Naive thymus-derived CD4-positive, alpha-beta T cell (primary cell): ENCODE measurements at places on chromosomes 7 and 10.

- DNase-seq: no peak
Measured at GRCh38 chr7:120725376-120726039, 132.4 kb downstream of the TSPAN12 start.

DNA sequence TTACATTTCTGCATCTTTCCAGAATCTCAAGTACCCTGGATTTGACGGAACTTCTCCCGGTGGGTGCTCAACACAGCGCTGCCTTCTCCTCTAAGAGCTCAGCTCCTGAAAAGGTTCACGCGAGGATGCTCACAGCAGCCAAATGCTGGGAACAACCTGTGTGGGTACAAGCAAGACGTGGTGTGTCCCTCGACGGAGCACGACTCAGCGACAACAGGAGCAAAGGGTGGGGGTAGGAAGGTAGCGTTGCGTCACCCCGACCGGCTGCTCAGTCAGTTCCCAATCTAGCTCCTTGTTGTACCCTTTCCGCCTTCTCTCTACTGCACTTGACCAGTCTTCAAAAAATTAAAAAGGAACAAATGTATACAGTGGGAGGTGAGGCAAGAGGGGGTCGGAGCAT is 117.3 kb downstream of the PTPRN2 start:
- no peak for DNase-seq

DNA sequence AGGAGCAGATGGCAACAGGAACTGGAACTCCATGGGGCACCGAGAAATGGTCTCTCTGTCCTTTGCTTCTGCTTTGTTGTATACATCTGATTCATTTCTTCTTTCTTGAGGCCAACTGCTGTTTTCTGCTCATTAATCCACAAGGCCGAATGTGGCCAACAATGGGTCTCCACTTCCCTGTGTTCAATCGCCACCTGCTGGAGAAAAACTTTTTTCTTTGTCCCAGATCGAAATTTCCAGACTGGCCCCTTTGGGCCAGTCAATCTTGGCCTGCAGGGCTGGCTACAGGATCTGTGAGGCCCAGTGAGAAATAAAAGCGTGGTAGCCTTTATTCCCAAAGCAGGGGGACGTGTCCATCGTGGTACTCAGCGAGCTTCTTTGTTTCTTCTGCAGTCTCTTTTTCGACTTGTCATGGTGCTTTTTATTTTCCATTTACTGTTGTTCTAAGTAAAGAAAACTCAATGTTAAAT is 58.8 kb downstream of the PARP12 start:
- DNase-seq: peak; percentile 33

DNA sequence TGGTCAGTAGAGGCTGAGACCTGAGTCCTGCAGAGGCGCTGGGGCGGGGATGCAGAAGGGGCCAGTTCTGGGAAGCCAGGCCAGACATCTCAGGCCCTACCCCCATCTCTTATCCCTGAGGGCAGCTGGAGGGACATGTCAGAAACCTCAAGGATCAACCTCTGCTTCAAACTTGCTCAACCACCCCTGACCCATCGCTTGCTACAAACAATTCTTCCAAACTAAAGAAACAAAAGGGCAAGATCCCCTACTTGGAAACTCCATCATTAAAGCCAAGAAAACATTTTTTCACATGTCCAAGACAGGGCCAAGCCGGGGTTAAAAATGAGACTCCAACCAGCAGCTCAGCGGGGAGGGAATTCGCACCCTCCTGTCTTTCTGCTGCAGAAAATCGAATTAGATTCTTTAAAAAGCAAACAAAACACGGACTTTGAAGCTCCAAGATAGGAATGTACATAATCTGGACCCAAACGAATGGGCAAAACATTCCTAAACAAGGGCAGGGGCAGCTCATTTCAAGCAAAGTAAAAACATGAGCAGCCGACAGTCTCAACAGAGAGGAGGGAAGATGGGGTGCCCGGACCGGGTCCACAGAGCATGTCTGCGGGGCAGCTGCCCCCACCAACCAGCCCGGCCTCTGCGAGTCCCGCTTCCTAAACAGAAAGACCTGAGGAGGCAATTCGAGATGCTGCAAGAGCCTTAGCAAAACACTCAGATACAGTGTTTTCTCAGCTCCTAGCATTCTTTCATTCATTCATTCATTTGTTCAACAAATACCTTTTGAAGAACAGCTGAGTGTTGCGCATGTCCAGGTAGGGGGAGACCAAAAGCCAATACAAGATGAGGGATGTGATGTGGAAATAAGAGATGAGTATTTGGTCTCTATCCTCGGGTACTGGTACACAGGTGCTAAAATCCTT is 44.8 kb downstream of the CHST15 start:
- no peak for DNase-seq

DNA sequence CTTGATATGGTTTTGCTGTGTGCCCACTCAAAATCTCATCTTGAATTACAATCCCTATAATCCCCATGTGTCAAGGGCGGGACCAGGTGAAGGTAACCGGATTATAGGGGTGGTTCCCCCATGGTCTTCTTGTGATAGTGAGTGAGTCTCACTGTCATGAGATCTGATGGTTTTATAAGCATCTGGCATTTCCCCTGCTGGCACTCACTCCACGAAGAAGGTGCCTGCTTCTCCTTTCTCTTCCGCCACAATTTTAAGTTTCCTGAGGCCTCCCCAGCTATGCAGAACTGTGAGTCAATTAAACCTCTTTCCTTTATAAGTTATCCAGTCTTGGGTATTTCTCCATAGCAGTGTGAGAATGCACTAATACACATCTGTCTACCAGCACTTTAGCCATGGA is 109.5 kb upstream of the SDK1 start:
- no peak for DNase-seq

DNA sequence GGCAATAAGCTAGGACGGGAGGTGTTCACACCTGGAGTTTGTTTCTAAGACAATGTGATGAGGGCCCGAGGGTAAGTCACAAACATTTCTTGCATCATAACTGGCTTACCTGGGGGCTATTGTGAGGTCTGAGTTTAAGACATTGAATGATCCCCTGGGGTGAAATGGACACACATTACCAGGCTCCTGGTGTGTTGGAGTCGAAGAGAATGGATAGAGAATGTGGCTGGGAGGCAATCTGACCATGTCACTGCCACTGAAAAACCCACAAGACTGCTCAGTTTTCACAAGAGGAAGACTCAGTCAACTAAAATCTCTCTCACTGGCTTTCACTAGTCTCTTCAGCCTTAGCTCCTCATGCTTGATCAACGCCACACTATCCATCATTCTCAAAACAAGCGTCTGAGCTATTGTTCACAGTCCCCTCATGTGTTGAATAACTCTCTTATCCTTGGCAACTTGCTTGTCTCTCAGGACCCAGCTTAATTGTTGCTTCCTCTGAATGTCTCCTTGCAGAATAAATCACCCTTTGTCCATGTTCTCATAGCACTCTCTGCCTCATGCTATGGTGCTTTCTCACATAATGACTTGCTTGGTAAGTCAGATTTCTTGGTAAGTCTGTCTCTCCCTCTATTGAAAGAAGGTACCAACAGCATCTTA is at the start of gene C10orf120:
Gene C10orf120 (minus strand): TSS at position 51 of the 660 bp plus-strand sequence. CDS start 56 bp downstream, outside the sequence.
- no peak for DNase-seq

GRCh38 chr10:69495666-69496065 is 44.4 kb downstream of the TSPAN15 start:
- no peak for DNase-seq

GRCh38 chr10:3264161-3264761 is 91.7 kb upstream of the PITRM1 start:
- no peak for DNase-seq

DNA sequence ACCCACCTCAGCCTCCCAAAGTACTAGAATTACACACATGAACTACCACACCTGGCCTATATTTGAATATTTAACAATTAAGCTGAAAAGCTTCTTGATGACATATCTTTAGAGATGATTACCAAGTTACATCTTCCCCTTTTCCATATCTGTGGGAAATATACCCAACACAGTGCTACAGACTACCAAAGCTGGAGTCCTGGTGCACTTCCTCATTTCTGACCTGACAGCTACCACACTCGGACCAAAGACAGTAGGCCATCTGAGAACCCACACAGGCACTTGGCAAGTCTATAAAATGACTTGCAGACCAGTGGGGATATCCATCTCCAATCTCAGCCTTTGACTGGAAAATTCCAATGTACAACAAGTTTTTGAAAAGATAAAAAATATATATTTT is 270.4 kb upstream of the KLF14 start:
- DNase-seq: no peak

GRCh38 chr10:72783410-72783833 is 91.5 kb downstream of the MCU start:
- no peak for DNase-seq

- no peak for DNase-seq
Measured at GRCh38 chr10:132420981-132421846, 24.2 kb downstream of the PWWP2B start.

- no peak for DNase-seq
Measured at GRCh38 chr10:74821501-74821900, 4.9 kb upstream of the KAT6B start.

DNA sequence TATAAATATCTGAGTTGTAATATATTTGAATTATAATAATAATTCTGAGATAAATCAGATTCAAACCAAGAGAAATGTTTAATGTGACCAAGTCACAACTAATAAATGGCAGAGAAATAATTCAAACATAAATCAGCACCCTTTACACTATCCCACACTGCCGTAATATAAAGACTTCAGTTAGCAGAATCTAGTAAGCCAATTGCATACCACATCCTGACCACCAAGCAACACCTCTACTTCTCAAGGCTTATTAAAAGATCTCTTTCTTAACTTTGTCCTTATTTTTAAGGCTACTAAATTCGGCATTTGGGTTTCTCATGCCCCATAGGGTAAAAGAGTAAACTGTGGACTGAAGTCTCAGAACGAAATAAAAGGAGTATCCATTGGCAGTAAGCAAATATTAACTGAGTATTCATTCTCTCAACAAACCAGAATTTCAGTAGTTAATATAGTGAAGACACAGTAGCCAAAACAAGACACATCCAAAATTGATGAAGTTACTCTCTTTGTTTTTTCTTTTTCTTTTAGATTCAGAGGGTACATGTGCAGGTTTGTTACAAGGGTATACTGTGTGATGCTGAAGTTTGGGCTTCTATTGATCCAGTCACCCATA is 14.8 kb downstream of the ACBD5 start:
- DNase-seq: no peak

DNA sequence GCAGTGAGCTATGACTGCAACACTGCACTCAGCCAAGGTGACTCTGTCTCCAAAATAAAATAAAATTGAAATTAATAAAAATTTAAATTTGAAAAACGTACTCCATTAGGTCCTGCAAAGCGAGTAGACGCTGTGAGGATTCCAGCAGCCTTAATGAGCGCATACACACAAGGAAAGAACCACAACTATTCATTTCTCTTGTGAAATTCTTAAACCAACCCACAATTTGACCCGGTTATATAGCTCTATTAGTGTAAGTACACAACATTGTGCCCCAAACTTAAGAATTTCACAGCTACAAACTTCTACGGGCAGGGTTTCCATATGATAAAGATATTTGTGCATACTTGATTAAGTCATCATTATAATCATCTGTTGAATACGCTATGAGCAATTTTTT is 84.4 kb downstream of the PARD3 start:
- no peak for DNase-seq

GRCh38 chr7:111846898-111847297 is 284.6 kb upstream of the IMMP2L start:
- DNase-seq: no peak

- no peak for DNase-seq
Measured at GRCh38 chr10:82814635-82815034, 939.6 kb downstream of the NRG3 start.

GRCh38 chr10:132436861-132437410 is 39.9 kb downstream of the PWWP2B start:
- DNase-seq: no peak

DNA sequence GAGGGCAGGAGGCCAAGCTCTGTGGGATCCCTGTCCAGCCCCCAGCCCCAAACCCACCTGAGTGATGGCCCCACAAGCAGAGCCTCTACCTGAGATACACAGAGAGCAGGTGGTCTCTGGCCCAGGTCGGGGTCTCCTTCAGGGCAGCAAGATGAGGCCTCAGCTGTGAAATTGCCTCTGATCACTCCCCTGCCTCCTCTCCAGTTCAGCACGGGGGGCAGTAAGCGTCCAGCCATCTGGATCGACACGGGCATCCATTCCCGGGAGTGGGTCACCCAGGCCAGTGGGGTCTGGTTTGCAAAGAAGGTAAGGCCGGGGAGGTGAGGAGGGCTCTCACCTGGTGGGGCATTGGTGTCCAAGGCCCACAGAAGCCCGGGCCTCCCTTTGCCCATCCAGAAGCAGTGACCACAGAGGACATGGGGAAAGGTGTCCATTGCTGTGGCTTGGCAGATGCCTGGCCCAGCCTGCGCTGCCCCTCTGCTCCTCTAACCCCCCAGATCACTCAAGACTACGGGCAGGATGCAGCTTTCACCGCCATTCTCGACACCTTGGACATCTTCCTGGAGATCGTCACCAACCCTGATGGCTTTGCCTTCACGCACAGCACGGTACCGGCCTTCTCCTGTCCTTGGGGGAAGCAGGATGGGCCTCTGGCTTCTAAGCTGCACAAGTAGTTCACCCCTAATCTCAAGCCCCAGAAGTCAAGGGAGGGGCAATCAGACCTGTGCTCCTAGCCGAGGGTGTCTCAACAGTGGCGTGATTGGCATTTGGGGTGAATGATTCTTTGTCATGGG is 3.1 kb downstream of the CPA1 start:
- DNase-seq: no peak

GRCh38 chr10:86079088-86079487 is 287.5 kb downstream of the GRID1 start:
- no peak for DNase-seq

DNA sequence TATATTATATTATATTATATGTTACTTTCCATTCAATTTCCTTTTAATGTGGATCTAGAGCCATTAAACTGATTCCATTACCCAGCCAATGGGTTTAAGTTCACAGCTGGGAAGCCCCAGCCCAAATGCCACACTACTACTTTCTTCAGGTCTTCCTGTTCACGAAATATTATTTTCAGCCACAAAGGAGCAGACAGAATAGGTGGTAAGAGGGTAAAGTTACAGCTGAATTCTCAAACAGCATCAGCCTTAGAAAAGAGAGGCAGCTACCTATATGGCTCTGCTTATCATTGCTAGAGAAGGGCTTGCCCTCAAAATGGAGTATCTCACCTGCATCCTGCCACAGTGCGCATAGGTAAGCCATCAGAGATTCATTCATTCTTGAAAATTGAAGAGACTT is 128.3 kb downstream of the ITGA8 start:
- DNase-seq: no peak

- DNase-seq: no peak
Measured at GRCh38 chr7:131629217-131629882, 72.9 kb upstream of the PODXL start.

DNA sequence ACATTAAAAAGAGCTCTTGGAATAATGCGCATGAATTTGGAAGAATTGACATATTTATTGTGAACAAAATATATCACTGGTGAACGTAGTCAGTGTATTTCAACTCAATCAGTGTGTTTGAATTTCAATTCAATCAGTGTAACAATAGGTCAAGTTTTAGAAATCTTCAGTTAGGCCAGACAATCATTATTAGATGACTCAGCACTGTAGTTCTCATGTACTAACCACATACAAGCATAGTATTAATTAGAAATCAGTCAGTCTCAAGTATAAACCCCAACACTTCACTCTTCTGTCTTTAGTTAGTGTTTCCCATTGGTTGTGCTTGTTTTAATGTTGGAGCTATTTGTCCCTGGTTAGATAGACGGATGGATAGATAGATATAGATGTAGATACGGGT is 1247.9 kb downstream of the NXPH1 start:
- DNase-seq: no peak
